Smooth muscle cell of the umbilical artery (primary cell): ENCODE measurements at places on chromosomes 11 and 22. TPM values are rescaled to one million over a fixed set of nuclear protein-coding genes. Genes with fewer than 3 reads are reported as not detected.

Gene FBLN1
- total RNA-seq = 41.6 and 80.2 TPM in 2 replicates

Gene ADAMTS15
- total RNA-seq = 1.8 and 4.9 TPM in 2 replicates

Gene RBM7
- total RNA-seq = 44.5 and 59.6 TPM in 2 replicates

Gene NAALAD2
- total RNA-seq = 1.0 and 2.4 TPM in 2 replicates

Gene OLFML1
- 0.18 TPM in 1 of 2 replicates, not detected in the other for total RNA-seq

Gene CCDC87
- total RNA-seq = 0.32 and 0.89 TPM in 2 replicates

Gene OVOL1
- total RNA-seq = not detected in 2 replicates

Gene RAB39A
- total RNA-seq = not detected in 2 replicates

Gene RBMXL2
- total RNA-seq = not detected in 2 replicates

Gene PGA5
- not detected in 2 replicates for total RNA-seq

Gene TMEM179B
- total RNA-seq = 28.9 and 42.5 TPM in 2 replicates

Gene MS4A2
- total RNA-seq = not detected in 2 replicates

Gene DNAJC4
- total RNA-seq = 10.8 and 13.7 TPM in 2 replicates

Gene KIF18A
- total RNA-seq = 2.1 and 12.3 TPM in 2 replicates

Gene INTS4
- 34.7 and 38.4 TPM in 2 replicates for total RNA-seq

Gene OR2AG1
- total RNA-seq = not detected in 2 replicates

Gene INS
- not detected in 2 replicates for total RNA-seq

Gene BIRC3
- total RNA-seq = 5.3 and 9.0 TPM in 2 replicates

Gene OR8D4
- total RNA-seq = not detected in 2 replicates

Gene RAG2
- not detected in 2 replicates for total RNA-seq

Gene SCT
- total RNA-seq = not detected in 2 replicates

Gene GP1BB
- total RNA-seq = 1.8 and 2.1 TPM in 2 replicates

Gene AHNAK
- total RNA-seq = 313 and 660 TPM in 2 replicates

Gene DEUP1
- not detected in 2 replicates for total RNA-seq

Gene LRRC56
- total RNA-seq = 0.89 and 1.0 TPM in 2 replicates

Gene PNPLA5
- not detected in 2 replicates for total RNA-seq

Gene RAPSN
- total RNA-seq = under 0.01 and 0.05 TPM in 2 replicates

Gene PATE4
- total RNA-seq = not detected in 2 replicates

Gene CHST1
- 0.59 and 2.4 TPM in 2 replicates for total RNA-seq
